Mammary epithelial cell (primary cell): ENCODE measurements at places on chromosomes 4 and X.

DNA sequence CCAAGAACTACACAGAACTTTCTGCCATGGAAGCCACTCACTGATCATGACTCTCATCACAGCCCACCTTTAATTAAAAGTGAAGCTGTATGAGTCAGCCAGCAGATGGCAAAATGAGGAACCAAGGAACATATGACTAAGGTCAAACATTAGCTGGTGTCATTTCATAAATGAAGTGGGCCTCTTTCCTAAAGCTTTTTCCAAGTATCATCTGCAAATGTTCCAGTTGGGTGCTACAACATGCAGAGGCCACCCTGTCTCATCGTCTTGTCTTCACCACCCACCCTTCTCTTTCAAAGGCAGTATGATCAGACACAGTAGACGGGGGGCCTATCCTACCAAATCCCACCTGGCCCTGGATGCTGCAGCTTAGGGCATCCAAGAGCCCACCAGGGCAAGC, 9.2 kb upstream of the EOLA1 start:
- no peak for DNase-seq

GRCh38 chr4:102789317-102789717, 28.5 kb upstream of the MANBA start:
- DNase-seq, result peak; percentile 64

GRCh38 chr4:153789741-153790499, 1.0 kb upstream of the SFRP2 start:
- no peak for DNase-seq

- peak; percentile 96 for DNase-seq
These were observed 219.0 kb upstream of the CPEB2 start for GRCh38 chr4:14783011-14783877.

- DNase-seq, result peak; percentile 29
These were observed 383.5 kb upstream of the INTU start for GRCh38 chr4:127249066-127249766.

- DNase-seq, result no peak
These were observed 76.9 kb upstream of the SMAD1 start for GRCh38 chr4:145404761-145405160.

DNA sequence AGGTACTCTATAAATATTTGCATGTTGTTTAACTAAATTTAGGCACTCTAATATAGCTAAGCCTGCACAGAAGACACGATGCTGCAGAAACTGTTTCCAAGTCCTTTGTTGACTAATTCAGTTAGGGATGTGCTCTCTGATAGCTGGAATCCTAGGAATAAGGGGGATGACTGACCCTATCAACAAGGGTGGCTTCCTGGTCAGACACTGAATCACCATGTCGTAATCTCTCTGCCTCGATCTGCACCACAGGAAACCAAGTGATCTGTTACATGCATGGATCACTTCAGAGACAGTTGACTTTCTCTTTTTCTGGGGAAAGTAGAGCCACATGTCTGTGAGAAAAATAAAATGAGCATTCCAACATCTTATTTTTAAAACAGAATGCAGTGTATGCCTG, 169.1 kb downstream of the GUCY2F start:
- no peak for DNase-seq

DNA sequence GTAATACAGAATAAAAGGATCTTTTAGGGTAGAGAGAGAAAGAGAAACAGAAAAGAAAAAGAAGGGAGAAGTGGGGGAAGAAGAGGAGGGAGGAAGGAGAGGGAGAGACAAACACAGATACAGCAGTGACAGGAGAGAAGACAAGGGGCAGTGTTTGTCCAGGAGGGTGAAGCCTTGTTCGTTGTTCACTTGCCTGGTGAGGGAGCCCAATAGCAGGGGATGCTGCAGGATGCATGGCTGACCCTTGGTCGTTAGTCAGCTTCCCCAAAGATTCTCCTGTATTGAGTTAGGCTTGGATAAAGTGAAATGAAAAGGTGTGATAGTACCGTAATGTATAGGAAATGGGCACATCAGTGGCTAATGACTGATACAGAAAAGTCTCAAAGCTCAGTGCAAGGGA, 403.7 kb downstream of the IL15 start:
- no peak for DNase-seq

DNA sequence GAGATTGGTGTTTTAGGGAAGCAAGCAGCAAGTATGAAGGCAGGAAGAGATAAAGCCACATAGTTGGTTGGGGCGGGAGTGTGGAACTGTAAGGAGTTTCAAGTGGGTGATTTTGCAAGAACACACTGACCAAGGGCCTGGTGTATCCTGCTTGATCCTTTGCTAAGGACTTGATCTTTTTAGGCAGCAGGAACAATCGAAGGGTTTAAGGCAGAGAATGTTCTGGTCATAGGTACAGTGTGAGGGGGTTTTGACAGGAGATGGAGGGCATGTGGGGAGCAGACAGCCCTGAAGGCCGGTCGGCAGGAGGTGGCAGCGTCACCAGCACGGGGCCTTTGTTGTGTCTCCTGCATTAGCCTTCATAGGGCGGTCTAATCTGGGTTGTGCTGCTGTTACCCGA, 54.7 kb downstream of the FAM193A start:
- DNase-seq, result no peak

GRCh38 chr4:64960516-64960915, 551.3 kb upstream of the TECRL start:
- DNase-seq, result no peak

DNA sequence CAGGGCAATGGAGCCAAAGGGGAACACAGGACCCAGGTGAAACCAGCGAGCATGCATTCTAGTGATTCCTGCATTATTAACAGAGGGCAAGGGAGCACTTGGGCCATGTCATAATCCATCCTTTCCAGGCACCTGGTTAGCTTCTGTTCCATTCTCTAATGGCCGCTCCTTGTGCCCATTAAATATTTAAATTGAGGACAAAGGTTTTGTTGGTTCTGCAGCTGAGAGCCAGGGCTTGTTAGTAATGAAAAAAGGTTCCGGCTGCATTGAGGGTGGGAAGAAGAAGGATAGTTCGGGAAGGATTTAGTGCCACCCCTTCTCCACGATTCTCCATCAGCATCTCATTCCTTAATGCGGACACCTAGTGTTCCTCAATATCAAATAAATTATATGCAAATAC, 13.6 kb downstream of the SOD3 start:
- no peak for DNase-seq

DNA sequence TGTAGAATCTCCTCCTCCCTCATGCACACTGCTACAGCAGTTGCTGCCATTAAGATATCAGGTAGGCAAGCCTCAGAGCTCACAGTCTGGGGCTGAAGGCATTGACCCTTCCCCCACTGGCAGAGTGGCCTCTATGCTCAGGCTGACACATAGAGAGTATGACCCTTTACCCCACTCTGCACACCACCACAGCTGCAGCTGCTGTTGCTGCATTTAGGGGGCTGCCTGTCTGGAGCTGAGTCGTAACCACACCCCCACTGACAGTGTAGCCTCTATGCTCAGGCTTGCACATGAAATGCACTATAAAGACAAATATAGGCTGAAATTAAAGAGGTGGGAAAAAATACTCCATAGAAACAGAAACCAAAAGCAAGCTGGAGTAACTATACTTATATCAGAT, 289.3 kb upstream of the PABPC4L start:
- no peak for DNase-seq

DNA sequence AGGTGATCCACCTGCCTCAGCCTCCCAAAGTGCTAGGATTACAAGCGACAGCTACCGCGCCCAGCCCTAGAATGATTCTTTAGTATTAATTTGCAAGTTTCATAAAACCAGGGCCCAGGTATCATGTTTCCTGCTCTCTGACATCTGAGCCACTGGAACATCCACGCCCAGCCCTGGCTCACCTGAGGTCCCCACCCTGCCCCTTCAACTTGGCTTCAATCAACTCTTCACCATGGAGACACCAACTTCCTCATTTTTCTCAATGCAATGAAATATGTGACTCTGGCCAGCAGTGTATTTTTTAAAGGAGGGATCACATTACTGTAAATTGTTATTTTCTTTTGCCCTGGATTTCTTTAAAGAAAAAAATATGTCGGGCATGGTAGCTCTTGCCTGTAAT, 3.9 kb downstream of the PRSS12 start:
- DNase-seq, result peak; percentile 39

GRCh38 chrX:55714161-55714560, 3.4 kb upstream of the RRAGB start:
- no peak for DNase-seq

- no peak for DNase-seq
These were observed 43.9 kb downstream of the CYSLTR1 start for GRCh38 chrX:78283511-78283910.

DNA sequence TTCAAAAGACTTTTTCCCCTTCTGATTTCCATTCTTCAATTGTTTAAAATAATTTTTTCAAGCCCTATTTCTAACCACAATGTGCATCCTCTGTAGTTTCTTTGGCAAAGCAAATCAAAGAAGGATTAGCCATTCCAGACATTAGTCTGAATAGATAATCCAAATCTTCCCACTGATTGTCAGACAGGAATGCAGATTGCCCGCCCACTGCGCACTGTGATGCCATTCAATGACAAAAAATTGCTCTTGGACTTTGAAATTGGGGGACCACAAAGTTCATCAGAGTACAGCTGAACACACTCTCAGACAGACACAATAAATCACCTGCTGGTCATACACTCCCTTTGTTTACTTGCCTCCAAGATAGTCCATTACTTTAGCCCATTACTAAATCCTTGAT, 216.5 kb upstream of the DKK2 start:
- DNase-seq, result no peak

DNA sequence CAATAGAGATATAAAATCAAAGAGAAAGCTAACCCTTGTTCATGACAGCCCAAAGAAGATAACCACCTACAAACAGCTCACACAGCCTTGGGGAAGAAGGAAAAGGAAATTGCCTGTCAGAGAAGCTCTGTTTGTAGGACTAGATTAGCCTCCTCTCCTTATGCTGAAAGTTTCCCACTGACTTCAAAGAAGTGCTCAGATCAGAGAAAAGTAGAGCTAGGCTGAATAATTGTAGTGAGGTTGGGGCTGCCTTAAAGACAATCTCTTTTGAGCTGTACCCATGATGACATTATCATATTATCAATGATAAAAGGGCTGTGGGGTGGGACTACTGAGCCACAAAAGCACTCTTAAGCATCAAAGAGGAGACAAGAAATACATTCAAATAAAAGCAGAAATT, 223.0 kb upstream of the GALNT7 start:
- no peak for DNase-seq

GRCh38 chr4:91065117-91065516, 937.9 kb downstream of the CCSER1 start:
- no peak for DNase-seq

- no peak for DNase-seq
These were observed 149.8 kb upstream of the TLL1 start for GRCh38 chr4:165723051-165723795.

DNA sequence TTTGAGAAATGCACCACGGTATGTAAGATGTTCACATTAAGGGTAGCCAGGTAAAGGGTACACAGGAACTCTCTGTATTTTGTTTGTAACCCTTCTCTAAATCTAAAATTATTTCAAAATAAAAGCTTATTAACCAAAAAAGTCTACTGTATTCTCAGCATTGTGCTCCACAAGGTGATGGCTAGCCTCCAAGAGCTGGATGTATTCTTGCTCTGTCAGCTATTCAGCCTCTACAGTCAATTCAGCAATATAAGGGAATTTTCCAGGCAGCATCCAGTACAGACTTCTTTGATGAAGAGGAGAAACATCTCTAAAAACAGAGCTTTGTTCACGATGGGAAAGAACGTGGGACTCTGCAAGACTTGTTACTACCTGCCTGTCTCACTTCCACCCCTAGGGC, 63.5 kb upstream of the MAOA start:
- peak; percentile 51 for DNase-seq

DNA sequence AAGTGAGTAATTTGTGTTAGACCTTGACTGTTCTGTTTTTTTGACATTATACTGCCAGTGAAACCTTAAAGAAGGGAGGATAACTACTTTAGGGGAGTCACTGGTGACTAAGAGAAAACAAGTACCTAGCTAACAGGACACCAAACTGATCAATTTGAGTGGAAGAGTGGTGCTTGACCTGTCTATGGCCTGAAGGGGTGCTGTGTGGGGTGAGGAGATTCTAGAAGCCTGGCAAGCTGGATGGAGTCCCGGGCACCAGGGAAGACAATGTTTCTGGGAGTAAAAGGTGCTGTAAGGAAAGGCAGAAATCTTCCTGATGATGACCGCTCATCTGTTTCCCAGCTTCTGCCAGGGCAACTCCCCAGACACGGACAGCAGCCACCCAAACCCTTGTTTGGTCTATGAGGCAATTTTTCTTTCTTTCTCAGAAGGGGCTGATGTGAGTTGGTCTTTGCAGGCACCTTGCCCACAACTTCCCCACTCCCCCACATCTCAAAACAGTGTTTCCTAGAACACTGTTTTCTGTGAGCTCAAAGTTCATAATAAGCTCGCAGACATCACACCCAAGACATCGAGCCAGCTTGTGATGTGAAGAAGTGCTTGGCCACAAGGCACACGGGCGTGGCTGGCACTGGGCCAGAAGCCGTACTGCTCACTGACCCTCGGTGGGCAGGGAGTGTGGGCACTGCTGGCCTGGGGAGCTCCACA, 4.6 kb downstream of the TXK start:
- no peak for DNase-seq

GRCh38 chr4:6393066-6393465, 79.3 kb downstream of the PPP2R2C start:
- no peak for DNase-seq

GRCh38 chr4:7673121-7673520, 238.4 kb upstream of the PSAPL1 start:
- DNase-seq, result no peak

DNA sequence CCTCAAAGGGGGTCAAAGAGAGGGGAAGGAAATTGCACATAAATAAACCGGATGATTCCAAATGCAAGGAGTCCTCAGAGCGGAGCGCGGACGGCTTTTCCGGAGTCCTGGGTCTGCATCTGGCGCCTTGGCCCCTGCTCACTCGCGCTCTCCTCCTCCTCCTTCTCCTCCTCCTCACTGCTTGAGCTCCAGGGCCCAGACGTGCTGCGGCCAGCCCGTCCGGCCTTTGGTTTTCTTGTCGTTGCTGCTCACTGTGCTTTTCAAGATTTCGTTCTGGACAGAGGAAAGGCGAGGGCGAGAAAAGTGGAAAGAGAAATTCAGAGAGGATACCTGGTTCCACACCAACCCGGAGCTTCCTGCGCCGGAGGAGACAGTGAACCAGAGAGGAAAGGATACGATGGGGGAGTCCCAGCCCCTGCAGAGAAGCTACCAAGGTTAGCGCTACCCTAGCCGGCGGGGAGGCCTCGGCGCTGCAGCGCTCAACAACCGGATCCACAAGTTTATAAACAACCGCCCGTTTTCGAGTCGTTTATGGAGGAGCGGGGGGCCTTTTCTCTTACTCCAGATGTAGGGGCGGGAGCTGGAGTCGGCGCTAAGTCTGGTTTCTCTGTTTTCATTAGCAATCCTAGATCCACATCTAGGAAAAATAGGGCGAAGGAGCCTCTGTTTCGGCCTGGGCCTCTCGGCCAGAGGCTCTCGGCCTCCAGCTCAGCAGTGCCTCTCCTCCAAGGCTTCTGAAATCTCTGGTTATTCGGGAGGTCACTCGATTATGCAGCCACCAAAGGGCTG, 2.7 kb downstream of the HAND2 start:
- no peak for DNase-seq

DNA sequence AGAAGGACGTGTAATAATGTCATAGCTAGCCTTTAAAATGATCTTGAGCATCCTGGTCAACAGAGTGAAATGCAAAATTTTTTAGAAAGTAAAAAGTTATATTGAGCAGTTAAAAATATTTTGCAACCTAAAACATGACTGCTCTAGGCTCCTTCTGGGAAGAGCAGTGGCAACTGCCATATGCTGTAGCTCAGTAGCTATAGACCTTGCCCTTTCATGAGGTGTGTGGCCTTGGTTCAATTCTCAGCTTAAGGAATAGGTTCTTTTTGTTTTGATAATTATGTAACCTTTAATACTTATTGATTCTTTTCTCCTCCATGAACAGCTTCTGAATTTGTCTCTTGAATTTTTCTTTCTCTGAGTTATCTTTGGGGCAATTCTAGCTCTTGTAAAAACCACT, 105.0 kb downstream of the ARSJ start:
- DNase-seq, result no peak
